ENCODE measurements at places on chromosomes 2 and 18.
A peak's percentile ranks its signal among the peaks of the same experiment; 100 is the strongest.

GRCh38 chr2:207434899-207435465 is 94.8 kb upstream of the CREB1 start:
- DNase-seq, result no peak

DNA sequence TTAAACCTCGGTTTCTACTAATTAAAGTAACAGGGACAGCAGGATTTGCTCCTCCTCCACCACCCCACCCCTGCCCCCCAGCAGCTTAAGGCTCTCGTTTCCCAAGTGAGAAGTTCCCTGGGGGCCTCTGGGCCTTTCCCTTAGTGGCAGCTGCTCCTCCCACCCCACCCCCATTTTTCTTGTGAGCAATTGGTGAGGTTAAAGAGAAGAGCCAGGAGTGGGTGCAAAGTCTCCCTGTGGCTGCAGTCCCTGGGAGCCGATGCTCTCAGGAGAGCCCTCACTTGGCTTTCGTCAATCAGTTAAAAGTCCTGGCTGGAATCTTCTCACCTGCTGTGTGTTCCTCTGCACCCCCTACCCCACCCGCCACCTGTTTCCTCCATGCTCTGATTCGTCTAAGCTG is 48.7 kb upstream of the AGAP1 start:
- DNase-seq, result no peak

DNA sequence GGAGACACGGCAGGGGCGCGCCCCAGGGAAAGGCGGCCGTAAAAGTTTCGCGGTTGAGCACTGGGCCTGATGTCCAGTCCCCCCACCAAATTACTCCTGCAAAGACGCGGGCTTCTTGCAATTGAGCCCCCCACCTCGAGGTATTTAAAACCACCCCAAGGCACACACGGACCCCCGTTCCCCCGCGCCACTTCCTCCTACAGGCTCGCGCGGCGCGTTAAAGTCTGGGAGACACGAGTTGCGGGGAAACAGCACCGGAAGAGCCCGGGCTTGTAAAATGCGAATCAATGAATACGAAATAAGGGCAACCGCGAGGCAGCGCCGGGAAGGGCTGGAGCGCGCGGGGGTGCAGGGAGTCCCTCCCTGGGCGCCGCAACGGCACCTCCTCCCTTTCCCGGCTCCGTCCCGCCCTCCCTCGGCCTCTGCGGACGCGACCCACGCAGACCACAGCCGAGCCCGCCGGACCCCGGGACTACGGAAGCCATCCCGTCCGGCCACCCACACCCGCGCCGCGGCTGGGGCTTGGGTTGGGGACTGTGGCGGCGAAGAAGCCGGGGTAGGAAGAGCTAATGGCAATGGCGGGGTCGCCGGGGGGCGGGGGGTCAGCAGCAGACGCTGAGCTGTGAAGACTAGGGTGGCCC is 918 bp upstream of the NETO1 start:
- DNase-seq, result peak; percentile 43

DNA sequence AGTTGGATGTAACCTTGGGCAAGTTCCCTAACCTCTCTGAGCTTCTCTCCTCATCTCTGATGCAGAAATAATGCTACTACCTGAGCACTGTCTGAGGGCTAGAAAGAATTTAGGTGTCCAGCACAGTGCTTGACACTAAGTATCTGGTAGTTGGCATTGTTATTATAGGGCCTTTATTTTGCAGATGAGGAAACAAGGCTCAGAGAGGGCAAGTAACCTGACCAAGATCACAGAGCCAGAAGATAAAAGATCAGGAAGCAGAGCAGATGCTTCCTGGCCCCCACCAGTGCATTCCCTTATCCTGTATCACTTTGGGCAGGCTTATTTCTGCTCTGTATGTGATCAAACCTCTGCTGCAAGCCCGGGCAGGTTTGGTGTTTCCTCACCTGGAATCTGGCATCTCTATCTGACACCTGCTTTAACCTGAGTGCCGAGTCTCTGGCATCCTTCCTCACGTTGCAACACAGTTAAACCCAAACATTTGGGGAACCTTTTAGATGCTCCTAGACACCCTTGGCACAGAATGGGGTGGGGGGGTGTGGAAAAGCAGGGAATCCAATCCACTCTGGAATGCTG is 69.9 kb downstream of the PLB1 start:
- DNase-seq, result no peak

- DNase-seq, result peak; percentile 55
Measured at GRCh38 chr2:142533177-142533576, 344.3 kb upstream of the KYNU start.

DNA sequence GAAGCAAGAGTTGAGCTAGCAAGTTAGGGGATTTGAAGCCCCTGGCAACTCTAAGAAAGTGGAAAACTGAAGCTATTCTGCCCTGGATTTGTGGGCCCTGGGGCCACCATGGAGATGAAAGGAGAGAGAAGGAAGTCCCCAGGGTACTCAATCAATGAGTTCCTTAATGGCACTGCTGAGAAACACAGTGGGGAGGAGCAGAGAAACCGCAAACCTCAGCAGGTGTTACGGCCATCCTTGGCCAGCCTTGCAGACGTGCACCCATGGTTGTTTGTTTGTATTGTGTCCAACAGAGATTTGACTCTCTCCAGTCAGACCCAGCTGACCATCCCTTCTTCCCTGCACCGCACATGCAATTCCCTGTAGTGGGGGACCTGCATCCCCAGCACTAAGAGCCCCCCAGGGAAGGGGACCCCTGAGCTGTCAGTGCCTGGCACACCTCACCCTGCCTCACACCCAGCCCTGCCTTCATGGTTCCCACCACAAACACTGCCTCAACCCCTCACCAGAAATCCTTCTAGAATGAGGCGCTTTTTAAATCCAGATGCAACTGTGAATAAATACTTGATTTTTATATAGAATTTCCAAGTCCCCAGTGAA is 255.3 kb downstream of the SH3BP4 start:
- DNase-seq, result no peak

Measured in Caki2 (cell line).